H54 (cell line): ENCODE measurements at places on chromosomes 5 and 9.

DNA sequence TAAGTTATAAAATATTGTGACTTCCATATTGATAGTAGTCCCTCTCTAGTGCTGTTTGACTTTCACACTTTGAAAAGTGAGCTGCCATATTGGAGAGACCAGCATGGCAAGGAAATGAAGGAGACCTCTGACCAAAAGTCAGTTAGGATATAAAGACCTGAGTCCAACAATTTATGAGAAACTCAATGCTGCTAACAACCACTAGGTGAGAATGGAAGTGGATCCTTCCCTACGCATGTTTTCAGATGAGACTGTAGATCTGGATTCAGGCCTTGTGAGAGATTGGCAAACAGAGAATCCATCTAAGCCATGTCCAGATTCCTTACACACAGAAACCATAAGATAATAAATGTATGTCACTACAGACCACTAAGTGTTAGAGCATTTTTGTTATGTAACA lies 81.6 kb downstream of the CTNND2 start:
- no peak for DNase-seq

- DNase-seq = no peak
Measured at GRCh38 chr9:109311731-109312130, 9.1 kb downstream of the EPB41L4B start.

DNA sequence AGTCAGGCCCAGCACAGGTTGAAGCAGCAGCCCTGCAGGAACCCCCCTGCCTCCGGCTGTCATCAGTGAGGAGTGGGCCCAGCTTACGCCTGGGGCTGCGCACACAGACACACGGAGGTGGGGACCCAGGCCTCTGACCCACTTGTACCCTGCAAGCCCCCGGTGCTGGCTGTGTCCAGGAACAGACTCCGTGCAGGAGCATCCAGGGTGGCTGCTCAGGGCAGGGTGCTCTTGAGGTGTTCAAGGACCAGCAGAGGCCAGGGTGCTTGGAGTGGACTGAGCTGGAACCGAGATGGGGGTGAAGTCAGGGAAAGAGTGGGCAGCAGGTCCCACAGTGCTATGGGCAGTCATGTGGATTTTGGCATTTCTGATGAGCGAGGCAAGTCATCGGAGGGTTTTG lies 199.5 kb downstream of the CACNA1B start:
- no peak for DNase-seq

DNA sequence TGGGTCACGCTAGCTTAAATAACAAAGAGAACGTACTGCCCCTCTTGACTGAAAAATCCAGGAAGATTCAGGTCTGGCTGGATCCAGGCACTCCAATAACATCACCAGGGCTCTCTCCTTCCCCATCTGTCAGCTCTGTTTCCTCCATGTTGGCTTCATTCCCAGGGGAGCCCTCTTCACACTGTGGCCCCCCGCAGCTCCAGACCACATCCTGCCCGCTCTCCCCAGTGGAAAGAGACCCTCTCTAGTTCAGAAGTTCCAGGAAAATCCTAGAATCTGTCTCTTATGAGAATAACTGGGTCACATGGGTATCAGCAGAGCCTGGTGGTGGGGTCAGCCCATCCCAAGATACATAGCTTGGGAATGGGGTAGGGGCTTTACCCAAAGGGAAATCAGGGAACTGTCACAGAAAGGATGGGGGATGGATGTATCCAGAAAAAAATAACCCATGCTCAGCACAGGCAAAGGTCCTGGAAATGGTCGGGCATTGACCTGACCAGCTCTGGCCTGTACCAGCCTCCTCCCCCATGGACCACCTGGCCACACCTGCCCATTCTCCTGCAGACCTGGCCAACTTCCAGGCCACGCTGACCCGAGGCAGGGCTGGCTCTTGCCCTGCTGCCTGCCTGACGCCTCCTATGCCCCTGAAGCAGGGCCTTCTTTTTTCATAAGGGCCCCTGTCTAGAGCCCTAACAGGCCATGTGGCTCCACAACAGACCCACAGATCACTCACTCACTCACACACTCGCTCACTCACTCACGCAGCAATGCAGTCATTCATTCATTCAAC lies 65.9 kb downstream of the COL23A1 start:
- DNase-seq = no peak

- DNase-seq = no peak
Measured at GRCh38 chr5:9954869-9955268, 294.8 kb downstream of the ATPSCKMT start.

DNA sequence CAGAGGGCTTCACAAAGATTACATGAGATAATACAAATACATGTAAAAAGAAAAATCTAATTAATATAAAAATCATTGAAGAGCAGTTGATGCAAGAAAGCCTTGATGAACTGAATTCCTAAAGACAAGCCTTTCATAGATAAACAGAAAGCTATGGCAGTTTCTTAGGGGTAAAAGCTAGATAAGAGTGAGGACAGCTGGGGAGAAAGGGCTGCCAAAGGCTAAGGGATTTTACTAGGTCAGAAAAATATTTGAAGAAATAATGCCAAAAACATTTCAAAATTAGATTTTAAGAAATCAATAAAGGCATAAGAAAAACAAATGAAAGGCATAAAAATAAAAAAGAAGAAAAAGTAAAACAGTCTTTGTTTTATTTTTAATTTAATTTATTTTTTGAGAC lies 107.9 kb upstream of the ZNF366 start:
- DNase-seq = no peak

- DNase-seq = peak; percentile 35
Measured at GRCh38 chr5:1789834-1790471, 9.7 kb downstream of the MRPL36 start.

DNA sequence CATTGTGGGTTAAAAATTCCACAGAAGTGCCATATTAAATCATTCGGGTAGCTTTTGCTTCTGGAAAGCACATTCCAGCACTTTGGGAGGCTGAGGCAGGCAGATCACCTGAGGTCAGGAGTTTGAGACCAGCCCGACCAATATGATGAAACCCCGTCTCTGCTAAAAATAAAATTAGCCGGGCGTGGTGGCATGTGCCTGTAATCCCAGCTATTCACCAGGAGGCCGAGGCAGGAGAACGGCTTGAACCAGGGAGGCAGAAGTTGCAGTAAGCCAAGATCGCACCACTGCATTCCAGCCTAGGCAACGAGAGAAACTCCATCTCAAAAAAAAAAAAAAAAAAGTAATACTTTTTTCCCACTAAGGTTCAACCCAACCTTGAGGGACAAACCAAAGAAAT lies 189.8 kb downstream of the TSSK1B start:
- DNase-seq = no peak

DNA sequence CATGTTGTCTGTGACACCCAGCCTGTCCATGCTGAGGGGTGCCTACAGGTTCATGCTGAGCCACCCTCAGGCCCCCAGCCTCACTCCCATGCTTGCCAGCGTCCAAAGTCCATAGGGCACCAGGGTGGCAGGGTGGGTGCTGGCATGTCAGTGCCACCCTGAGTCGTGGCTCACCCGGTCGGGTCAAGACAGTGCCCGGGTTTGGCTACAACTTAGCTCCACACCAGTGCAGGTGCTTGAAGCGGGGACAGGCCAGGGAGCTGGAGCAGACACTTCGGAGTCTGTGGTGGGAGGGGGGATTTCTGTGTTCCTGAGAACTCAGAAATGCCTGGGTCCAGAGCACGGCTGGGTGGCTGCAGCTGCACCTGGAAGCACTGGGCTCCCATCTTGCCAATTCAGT lies 579.2 kb upstream of the FAM174A start:
- DNase-seq = no peak

- no peak for DNase-seq
Measured at GRCh38 chr5:150567031-150567717, 59.2 kb downstream of the NDST1 start.

- DNase-seq = no peak
Measured at GRCh38 chr9:129998491-129999140, 44.4 kb downstream of the FNBP1 start.

- peak; percentile 87 for DNase-seq
Measured at GRCh38 chr9:97710356-97711222, 13.4 kb upstream of the XPA start.

DNA sequence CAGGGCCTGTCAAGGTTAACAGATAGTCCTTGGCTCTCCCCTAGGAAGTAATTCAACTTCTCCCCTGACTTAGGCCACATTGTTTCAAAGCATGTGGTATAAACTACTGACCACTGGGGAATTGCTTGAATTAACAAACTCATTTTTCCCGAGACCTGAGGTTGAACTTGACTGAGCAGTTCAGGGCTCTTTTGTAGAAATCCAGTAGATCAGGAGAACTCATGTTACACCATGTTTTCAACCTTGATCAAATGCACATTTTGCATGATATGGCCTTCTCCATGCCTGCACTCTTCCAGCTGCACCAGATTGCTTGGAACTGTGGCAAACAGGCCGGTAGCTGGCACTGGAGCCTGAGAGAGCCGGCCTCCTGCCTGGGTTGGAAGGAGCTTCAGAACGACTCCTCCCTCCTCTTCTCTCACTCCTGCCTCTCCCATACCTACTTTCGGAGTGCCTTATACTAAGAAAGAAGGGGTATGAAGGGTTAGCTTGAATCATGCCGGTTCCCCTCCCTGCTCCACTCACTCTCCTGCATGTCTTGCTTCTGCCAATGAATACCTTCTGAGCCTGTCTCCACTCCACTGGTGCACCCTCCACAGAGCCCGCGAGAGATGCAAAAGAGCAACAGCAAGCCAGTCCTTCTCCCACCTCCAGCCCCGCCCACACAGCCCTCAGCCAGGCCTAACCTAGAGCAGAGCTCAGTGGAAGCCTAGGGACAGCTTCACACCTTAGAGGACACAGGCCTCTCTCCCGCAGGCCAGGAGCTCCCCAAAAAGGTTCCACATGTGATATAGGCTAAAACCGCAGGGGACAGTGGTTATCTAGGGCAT lies 159.4 kb downstream of the MACROH2A1 start:
- DNase-seq = no peak

GRCh38 chr9:91483189-91483691 lies 59.6 kb upstream of the NFIL3 start:
- DNase-seq = no peak

DNA sequence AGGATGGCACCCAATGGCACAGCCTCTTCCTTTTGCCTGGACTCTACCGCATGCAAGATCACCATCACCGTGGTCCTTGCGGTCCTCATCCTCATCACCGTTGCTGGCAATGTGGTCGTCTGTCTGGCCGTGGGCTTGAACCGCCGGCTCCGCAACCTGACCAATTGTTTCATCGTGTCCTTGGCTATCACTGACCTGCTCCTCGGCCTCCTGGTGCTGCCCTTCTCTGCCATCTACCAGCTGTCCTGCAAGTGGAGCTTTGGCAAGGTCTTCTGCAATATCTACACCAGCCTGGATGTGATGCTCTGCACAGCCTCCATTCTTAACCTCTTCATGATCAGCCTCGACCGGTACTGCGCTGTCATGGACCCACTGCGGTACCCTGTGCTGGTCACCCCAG lies 25.4 kb downstream of the HRH2 start:
- DNase-seq = no peak

GRCh38 chr5:43691275-43691674 lies 88.3 kb downstream of the NNT start:
- no peak for DNase-seq

DNA sequence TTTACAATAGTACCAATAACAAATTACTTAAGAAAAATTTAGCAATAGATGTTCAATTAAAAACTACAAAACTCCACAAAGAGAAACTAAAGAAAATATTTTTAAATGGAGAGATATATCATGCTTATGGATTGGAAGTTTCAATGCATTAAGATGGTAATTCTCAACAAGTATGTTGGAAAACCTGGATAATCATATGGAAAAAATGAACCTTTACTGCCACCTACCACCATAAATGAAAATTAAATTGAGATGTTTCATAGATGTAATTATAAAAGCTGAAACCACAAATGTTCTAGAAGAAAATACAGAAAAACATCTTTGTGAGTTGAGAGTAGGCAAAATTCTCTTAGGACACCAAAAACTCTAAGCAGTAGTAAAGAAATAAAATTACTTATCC lies 121.7 kb downstream of the ANKRD18B start:
- no peak for DNase-seq

GRCh38 chr5:180333661-180334060 lies 19.5 kb downstream of the GFPT2 start:
- DNase-seq = peak; percentile 78

GRCh38 chr5:142881784-142882126 lies 111.6 kb downstream of the ARHGAP26 start:
- no peak for DNase-seq

GRCh38 chr5:132662925-132663770 lies 5.2 kb downstream of the IL13 start:
- no peak for DNase-seq

DNA sequence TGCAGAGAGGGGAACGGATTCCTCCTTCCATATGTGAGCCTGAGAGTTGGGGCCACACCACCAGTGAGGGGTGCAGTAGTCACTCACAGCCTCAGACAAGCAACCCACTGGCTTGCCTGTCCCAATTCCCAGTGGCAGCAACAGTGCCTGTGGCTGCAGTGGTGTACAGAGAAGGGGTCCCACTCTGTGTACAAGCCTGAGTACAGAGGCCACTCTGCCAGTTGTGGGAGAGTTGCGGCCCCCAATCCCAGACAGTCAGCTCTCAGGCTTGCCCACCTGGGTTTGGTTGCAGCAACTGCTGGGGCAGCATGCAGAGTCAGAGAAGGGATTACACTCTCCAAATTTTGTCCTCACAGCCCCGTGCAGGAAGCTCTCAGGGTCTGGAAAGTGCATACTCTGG lies 133.2 kb upstream of the RFX3 start:
- DNase-seq = no peak

DNA sequence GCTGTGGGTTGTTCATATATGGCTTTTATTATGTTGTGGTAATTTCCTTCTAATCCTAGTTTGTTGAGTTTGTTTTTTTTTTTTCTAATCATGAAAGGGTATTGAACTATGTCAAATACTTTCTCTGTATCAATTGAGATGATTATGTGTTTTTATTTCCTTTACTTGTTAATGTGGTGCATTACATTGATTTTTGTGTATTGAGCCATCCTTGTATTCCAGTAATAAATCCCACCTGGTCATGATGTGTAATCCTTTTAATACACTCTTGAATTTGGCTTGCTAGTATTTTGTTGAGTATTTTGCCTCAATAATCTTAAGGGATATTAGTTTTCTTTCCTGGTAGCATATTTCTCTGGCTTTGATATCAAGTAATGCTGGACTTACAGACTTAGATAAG lies 13.1 kb upstream of the ERCC6L2 start:
- DNase-seq = no peak

GRCh38 chr9:112725961-112726360 lies 8.0 kb upstream of the INIP start:
- no peak for DNase-seq

DNA sequence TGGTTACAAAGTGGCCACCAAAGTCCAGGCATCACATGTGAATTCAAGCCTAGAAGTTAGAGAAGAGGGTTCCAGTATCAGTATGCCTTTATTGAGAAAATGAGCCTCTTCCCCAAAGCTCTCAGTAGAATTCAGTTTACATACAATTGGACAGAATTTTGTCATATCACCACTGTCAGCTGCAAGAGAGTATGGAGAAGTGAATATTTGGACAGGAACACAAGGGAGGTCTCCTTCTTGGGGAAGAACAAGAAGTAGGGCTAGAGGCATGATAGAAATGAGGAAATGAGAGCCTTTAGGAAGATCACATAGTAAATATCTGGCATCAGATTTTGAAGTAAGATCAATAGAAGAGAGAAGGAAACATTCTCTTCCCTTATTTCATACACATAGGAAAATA lies 27.8 kb upstream of the VLDLR start:
- no peak for DNase-seq

GRCh38 chr5:105807951-105808350 lies 1862.8 kb downstream of the EFNA5 start:
- DNase-seq = no peak
